WTC11 (cell line): ENCODE measurements at places on chromosomes 16 and 17.

- no peak for DNase-seq
Measured at GRCh38 chr16:71600822-71601221, 23.9 kb upstream of the TAT start.

DNA sequence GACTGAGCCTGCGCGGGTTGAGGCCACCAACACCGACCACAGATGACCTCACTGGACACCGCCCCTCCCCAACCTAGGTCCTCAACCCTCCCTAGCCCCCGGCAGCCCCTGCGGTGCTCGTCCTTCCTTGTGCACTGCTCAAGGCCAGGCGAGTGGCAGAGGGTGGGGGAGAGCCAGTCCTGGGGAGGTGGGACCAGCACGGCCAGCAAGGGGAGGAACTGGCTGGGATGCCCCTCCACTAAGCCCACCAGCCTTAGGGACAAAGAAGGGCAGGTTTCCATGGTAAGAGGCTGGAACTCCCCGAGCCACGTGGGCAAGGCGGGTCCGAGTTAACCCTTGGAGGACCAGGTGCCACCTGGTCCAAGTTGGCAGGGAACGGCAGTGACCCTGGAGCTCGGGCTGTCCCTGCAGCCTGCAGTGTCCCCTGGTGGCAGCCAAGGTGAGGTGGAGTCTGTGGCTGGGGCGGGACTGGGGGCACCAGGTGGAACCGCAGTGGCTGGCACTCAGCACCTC is 9.2 kb downstream of the FSCN2 start:
- DNase-seq: peak; percentile 81

GRCh38 chr16:54268766-54269165 is 17.8 kb downstream of the IRX3 start:
- no peak for DNase-seq

- DNase-seq: no peak
Measured at GRCh38 chr16:69077251-69077650, 28.2 kb upstream of the HAS3 start.

GRCh38 chr16:85554889-85555718 is 58.0 kb upstream of the GSE1 start:
- DNase-seq: peak; percentile 63

GRCh38 chr17:34579017-34579946 is at the start of gene TMEM132E:
Gene TMEM132E, plus strand, starts transcription at chr17:34579582. Its CDS starts 1,495 bp downstream, at chr17:34581077.
- peak; percentile 68 for DNase-seq

DNA sequence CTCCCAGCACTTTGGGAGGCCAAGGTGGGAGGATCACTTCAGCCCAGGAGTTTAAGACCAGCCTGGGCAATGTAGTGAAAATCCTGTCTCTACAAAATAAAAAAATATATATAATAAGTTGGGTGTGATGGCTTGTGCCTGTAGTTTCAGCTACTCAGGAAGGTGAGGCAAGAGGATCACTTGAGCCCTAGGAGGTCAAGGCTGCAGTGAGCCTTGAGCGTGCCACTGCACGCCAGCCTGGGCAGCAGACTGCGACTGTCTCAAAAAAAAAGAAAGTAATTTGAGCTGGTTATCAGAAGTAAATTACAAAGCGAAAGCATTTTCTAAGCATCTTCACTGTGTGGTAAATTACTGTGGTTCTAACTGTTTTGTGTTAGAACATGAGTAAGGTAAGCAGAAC is 66.2 kb downstream of the NQO1 start:
- DNase-seq: no peak

DNA sequence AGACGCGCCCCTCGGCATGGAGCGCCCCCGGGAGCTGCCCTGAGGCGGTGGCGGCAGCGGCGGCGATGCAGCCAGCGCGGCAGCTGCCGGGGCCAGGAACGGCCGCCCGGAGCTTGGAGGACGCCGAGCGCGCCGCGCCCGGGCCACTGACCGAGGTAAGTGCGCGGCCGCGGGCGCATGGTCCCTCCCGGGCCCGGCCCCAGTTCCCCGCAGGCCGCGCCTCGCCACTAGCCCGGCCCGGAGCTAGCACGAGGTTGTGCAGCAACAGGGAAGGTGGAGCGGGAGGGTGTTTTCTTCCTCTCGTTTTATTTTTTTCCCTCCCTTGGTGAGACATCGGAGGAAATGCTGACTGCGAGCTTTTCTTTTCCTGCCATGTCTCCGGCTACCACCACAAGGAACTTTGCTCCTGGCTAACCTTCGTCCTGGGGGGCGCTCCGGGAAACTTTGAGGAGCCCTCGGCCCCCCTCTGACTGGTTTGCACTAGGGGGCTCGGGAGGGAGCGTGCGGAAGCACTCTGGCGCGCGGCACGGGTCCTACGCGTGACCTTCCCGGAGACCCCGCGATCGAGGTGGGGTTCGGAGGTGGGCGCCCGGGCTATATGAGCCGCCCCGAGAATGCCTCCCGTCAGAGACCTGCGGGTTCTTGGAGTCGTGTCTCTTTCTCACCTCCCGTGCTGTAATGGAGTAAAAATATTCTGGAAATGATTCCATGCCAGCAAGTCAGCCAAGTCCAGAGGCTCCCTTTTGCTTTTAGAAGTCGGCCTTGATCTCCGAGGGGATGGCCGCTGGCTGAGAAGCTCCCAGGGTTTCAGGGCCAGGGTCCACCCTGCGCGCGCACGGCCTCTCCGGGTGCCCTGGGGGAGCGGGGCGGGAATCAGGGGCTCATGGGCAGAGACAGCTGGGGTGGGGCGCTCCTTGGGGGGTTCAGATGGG is 868 bp downstream of the KCNJ12 start:
- peak; percentile 41 for DNase-seq

GRCh38 chr17:56893503-56893902 is 20.3 kb downstream of the TRIM25 start:
- no peak for DNase-seq
